ENCODE measurements at places on chromosomes 3 and 15. TPM values are rescaled to one million over a fixed set of nuclear protein-coding genes. Genes with fewer than 3 reads are reported as not detected.

DNA sequence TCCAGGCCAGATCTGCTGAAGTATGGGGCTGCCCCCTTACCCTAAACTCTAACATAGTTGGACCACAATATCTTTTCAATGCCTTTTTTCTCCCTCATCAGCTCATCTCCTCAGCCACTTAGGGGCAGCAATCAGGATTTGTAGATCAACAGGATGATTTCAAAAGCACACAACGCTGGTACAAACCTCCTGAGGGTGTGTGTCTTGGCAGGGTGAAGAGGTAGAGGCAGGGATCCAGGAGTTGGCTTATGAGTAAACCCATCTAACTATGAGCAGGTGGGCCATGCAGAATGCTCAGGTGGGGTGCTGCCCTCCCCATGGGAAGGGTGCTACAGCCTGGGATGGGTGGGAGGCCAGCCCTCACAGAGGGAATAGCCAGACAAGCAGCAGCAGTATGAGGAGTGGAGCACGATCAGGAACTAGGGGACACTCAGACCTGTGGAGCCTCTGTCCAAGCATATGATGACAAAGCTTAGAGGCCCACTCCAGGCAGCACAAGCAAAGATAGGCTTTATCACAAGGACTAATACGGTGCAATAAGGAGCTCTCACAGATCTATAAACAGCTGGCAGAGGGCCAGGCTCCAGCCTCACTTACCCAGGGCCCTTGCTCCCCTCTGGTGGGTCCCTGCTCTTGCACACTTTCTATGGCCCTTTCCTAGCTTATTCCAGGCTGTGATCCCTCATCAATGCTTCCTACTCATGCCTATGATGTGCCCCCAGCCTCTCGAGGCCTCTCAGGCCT, 32.2 kb downstream of the IL20RB start:
- H3K27ac ChIP-seq = no peak overlapping the region
- no peaks in the 10 kb centered on the region for H3K36me3 ChIP-seq
- H3K4me3 ChIP-seq = no peak overlapping the region
- H3K27me3 ChIP-seq = no peaks in the 10 kb centered on the region

DNA sequence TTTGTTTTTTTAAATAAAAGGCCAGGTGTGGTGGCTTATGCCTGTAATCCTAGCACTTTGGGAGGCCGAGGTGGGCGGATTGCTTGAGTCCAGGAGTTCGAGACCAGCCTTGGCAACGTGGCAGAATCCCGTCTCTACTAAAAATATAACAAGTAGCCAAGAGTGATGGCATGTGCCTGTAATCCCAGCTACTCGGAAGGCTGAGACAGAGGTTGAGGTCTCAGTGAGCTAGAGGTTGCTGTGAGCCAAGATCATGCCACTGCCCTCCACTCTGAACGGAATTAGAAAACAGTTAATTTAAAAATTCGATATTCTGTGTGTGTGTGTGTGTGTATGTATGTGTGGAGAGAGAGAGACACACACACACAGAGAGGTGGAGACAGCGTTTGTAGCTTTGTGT, 58.8 kb downstream of the TCF12 start:
- H3K36me3 ChIP-seq = no peaks in the 10 kb centered on the region
- H3K4me3 ChIP-seq = no peak overlapping the region
- no peaks in the 10 kb centered on the region for H3K4me1 ChIP-seq
- no peaks in the 10 kb centered on the region for H3K27me3 ChIP-seq
- DNase-seq = no peak

Gene EPHB1
- not detected for polyA plus RNA-seq

- no peak for DNase-seq
- H3K27me3 ChIP-seq = no peaks in the 10 kb centered on the region
- no peak overlapping the region for H3K4me3 ChIP-seq
- H3K36me3 ChIP-seq = no peaks in the 10 kb centered on the region
These were observed 217.2 kb upstream of the CFAP20DC start for GRCh38 chr3:59267021-59267420.

DNA sequence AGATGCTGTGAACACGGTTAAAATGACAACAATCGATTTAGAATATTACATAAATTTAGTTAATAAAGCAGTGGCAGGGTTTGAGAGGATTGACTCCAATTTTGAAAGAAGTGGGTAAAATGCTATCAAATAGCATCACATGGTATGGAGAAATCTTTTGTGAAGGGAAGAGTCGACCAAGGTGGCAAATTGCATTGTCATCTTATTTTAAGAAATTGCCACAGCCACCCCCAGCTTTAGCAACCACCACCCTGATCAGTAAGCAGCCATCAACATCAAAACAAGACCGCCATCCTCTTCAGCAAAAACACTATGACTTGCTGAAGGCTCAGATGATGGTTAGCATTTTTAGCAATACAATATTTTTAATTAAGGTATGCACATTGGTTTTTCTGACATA, 5.7 kb upstream of the CCR5 start:
- no peak overlapping the region for H3K27ac ChIP-seq
- no peaks in the 10 kb centered on the region for H3K4me1 ChIP-seq
- H3K36me3 ChIP-seq = no peaks in the 10 kb centered on the region
- H3K27me3 ChIP-seq = no peaks in the 10 kb centered on the region
- no peak for DNase-seq

Gene GOLGA8R
- 2.1 TPM for polyA plus RNA-seq

DNA sequence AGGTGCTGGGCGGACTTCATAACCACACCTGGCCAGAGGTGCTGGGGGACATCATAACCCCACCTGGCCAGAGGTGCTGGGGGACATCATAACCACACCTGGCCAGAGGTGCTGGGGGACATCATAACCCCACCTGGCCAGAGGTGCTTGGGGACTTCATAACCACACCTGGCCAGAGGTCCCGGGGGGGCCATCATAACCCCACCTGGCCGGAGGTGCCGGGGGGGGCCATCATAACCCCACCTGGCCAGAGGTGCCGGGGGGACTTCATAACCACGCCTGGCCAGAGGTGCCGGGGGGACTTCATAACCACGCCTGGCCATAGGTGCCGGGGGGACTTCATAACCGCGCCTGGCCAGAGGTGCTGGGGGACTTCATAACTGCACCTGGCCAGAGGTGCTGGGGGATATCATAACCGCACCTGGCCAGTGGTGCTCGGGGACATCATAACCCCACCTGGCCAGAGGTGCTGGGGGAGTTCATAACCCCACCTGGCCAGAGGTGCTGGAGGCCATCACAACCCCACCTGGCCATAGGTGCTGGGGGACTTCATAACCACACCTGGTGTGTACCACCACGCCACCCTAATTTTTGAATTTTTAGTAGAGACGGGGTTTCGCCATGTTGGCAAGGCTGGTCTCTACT, 10.7 kb upstream of the TUBGCP5 start:
- no peak for DNase-seq
- H3K27ac ChIP-seq = no peak overlapping the region
- H3K27me3 ChIP-seq = no peaks in the 10 kb centered on the region
- no peaks in the 10 kb centered on the region for H3K4me1 ChIP-seq

Gene BCL2A1
- polyA plus RNA-seq = 8.3 TPM

DNA sequence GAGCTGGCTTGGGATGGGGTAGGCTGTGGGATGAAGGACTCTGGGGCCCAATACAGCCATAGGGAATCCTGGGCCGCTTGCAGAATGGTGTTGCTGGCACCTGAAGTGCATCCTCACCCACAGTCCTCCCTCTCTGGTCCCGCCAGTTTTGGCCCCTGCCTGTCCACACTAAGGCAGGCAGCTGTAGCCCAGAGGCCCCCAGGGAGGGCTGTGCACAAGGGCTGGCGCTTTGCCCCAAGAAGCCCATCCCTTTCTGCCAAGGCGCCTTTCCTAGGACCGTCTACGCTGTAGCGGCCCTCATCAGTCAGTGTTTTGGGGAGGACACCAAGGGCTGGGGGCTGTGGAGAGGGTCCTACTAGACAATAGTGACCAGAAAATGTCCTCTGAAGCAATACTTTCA, 116.2 kb upstream of the ABHD17C start:
- H3K36me3 ChIP-seq = no peaks in the 10 kb centered on the region
- no peak overlapping the region for H3K4me3 ChIP-seq
- no peak overlapping the region for H3K27ac ChIP-seq
- no peaks in the 10 kb centered on the region for H3K27me3 ChIP-seq

DNA sequence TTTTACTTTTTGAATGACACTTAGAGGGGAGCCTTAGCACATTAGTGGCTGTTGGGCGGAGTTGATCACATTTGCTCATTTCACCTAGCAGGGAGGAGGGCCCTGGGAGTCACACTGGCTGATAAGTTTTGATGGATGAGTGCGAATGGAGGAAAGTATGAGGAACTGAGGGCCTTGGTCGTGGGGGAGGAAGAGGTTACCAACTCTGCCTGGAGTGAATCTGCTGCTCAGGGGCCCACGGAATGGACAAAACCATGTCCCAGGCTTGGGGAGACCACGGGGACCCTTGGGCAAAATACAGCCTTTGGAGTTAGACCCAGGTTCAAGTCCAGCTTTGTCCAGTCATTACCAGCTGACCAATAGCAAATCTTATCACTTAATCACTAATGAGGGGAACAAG, 5.1 kb upstream of the FLNB start:
- no peaks in the 10 kb centered on the region for H3K27me3 ChIP-seq
- H3K36me3 ChIP-seq = no peaks in the 10 kb centered on the region
- no peaks in the 10 kb centered on the region for H3K4me1 ChIP-seq
- H3K4me3 ChIP-seq = no peak overlapping the region

GRCh38 chr3:84960581-84960980, 1.8 kb downstream of the CADM2 start:
- H3K36me3 ChIP-seq = no peaks in the 10 kb centered on the region
- no peaks in the 10 kb centered on the region for H3K4me1 ChIP-seq
- no peak overlapping the region for H3K27ac ChIP-seq
- no peak overlapping the region for H3K4me3 ChIP-seq
- no peak for DNase-seq
- H3K27me3 ChIP-seq = no peaks in the 10 kb centered on the region

Gene C3orf20
- polyA plus RNA-seq = not detected

DNA sequence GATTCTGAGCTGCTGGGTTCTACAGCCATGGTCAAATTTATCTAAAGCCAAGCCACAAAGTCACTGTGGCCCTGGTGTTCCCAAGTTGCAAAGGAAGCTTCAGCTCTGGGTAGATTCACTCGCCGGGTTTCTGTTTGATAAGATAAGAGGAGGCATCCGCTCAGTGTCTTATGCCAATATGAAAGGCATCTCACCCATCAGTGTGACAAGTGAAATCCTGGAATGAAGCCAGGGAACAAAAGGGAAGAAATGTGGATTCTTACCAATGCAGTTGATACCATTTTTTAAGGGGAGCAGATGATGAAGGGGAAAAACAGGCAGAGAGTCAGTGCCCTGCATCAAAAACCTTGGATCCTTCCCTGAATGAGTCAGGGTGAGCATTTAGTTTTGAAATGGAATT, 2.8 kb upstream of the CPNE4 start:
- no peak for DNase-seq
- H3K4me3 ChIP-seq = no peak overlapping the region
- H3K36me3 ChIP-seq = no peaks in the 10 kb centered on the region
- H3K27me3 ChIP-seq = no peaks in the 10 kb centered on the region
- H3K27ac ChIP-seq = no peak overlapping the region

Gene HAPLN3
- 99.4 TPM for polyA plus RNA-seq

DNA sequence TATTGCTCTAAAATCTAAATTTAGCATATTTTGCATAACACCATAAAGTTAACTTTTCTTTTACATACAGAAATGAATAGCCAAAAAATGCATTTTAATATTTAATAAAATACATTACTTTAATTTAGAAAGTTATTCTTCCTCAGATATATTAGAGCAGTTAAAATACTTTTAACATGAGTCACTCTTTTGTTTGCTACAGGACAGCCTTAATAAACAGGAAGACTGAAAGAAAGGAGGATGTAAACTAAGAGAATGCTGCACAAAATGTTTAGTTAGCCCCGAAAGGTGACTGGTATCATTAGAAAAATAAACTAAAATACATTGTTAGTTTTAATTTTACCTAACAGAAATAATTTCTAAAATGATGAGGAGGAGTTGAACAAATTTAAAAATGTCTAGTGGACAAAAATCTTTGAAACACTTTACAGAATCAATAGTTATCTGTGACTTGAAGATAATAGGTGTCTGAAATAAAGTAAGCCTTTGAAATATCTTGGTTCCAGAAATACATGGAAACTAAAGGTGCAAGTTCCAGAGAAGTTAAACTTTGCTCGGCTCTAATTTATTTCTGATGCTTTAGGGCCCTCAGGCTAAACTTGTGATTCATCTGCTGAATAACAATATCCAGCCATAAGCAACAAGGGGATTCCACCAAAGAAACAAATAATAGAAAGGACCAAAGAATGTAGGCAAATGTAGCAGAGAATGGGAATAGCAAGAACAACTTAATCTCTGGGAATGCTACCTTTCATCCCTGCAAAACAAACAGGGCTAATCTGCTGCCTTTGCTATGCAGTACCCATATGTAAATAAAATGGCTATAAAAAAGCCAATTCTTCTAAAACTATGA, 138.3 kb upstream of the UBP1 start:
- no peaks in the 10 kb centered on the region for H3K36me3 ChIP-seq
- H3K27me3 ChIP-seq = no peaks in the 10 kb centered on the region
- DNase-seq = no peak

Gene CASR
- not detected for polyA plus RNA-seq

Gene FMN1
- 0.26 TPM for polyA plus RNA-seq

- H3K27ac ChIP-seq = no peak overlapping the region
- H3K4me1 ChIP-seq = no peaks in the 10 kb centered on the region
- H3K27me3 ChIP-seq = no peaks in the 10 kb centered on the region
- no peak for DNase-seq
- H3K36me3 ChIP-seq = no peaks in the 10 kb centered on the region
- no peak overlapping the region for H3K4me3 ChIP-seq
These were observed 165.2 kb upstream of the ROPN1 start for GRCh38 chr3:124156866-124157712.

Measured in aorta (tissue), 5 donors.